Cardiac septum (tissue), 1 donor: ENCODE measurements at places on chromosomes 13 and 19. TPM values are rescaled to one million over a fixed set of nuclear protein-coding genes. Genes with fewer than 3 reads are reported as not detected.
A peak's percentile ranks its signal among the peaks of the same experiment; 100 is the strongest.

Gene ADPRHL1
- total RNA-seq = 480 TPM

GRCh38 chr19:36837906-36838783, at the start of gene ZNF790:
Gene ZNF790 (minus strand): TSS chr19:36838387. CDS start chr19:36825619, 12,768 bp downstream.
- DNase-seq = peak; percentile 92

DNA sequence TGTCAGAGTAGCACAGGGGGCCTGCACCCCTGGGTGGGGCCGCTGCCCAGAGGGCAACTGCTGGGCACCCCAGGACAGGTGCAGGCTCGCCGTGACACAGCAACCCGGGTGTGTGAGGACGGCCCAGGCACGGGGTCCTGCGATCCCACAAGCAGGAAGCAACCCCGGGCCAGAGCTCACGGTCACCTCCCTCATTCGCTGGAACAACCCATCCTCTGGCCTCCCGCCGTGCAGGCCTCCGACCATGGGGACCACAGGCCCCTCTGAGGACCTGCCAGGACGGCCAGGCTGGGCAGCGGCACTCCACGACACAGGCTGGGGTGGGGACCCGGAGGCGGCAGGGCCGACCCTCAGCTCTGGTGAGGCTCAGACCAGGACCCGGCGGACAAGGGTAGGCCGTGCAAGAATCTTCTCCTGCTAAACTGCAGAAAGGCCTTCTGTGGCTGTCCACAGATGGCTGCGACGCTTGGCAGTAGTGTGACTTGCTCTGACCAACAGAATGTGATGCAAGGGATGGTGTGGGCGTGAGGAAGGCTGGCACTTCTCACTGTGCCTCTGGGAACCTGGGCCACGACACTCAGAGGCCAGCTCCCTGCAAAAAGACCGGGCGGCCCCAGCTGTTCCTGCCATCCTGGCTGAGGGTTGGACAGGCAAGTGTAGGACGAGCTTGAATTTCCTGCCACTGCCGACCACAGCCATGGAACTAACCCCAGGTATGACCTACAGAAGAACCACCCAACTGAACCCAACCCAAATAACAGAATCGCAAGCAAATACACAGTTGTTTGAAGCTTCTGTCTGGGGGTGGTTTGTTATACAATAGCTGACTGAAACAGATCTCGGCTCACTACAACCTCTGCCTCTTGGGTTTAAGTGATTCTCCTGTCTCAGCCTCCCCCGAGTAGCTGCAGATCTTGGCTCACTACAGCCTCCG, 26.5 kb downstream of the PIP5K1C start:
- no peak for DNase-seq

GRCh38 chr13:103373916-103374315, 307.7 kb upstream of the SLC10A2 start:
- DNase-seq = no peak
